T-helper 22 cell (primary cell): ENCODE measurements at places on chromosomes 2 and 18.

DNA sequence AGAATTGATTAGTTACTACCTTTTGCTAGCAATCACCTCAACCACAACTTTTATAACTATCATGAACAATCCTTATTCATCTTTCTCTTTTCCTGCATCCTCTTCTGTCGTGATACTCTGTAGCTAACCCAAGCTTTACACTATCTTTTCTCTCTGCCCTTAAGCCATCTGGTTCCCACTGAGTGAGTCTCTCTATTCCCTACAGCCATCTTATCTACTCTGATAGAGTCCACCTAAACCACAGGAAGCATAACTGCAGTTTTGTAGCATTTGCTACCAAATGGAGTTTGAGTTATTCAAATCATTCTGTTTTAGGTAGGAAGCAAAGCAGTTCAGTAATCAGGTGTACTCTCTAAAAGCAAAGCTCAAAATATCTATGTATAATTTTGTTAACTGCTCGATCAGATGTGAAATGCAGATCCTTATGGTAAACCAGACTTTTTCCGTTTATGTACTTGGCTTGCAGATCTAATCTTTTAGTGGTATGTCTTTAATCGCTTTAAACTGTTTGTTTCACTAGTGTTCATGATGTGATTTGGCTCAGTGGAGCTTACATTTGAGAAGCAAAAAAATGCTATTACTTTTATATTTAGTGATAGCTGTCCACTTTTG is 91.0 kb downstream of the CSRNP3 start:
- DNase-seq = no peak

GRCh38 chr2:109125593-109126500 is 3.2 kb upstream of the SH3RF3 start:
- no peak for DNase-seq

DNA sequence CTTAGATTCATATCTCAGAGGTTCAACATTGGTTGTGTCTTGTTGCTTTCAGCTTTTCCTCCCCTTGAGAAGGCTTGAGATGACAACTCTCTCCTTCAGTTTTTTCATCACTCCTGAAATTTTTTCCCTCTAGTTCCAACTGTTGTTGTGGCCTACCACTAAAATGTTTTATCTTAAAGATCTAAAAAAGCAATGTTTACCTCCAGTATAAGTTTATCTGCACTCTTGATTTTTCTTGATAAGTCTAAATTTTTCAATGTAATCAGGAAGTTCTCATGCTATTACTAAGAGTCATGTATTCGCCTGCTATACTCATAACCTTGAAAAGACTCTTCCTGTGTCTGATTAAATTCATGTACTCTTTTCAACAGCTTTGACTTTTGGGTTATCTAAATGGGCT is 366.3 kb upstream of the TFPI start:
- no peak for DNase-seq

- DNase-seq = peak; percentile 18
Measured at GRCh38 chr2:74146929-74147726, 584 bp downstream of the BOLA3 start.

- no peak for DNase-seq
Measured at GRCh38 chr2:8086357-8086756, 595.5 kb upstream of the ID2 start.

DNA sequence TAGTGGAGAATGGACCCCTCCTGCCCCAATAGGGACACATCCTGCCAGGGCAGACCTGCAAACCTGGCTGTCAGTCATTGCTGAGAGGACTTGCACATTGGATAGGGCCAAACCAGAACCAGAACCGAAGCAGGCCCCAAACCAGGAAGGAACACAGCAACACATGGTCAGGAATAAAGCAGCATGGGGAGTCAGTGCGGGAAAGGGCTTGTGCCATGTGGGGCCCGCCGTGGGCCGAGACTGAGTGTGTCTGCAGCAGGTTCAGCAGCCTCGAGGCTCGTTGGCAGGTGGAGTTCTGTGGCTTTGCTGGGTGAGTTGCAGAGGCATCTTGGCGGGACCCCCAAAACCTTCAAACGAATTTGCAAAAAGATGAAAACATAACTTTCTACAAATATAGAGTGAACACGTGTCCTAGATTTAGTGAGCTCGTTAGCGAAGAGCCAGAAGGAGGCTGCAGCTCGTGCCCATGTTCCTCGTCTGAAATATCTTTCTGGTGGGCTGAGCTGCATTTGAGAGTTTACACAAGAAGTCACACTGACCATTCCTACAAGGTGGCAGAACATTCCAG is 44.9 kb upstream of the LDLRAD4 start:
- DNase-seq = no peak

- DNase-seq = no peak
Measured at GRCh38 chr2:444937-445884, 157.3 kb upstream of the ALKAL2 start.

DNA sequence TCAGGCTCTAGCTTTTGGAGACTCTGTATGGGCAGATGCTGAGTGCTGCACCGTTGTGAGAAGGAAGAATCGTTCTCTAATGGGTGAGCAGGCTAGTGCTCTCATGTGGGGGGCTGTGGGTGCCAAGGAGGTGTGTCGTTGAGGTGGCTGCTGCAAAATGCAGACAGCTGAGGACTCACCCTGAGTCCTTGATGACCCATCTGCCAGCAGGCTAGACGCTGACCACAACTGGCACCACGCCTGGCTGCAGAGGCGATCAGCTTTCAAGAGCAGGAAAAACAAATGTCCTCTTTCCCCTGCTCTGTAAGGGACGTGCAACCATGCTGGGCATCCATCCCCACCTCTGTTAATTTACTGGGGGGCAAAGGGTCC is 48.2 kb downstream of the HAUS1 start:
- DNase-seq = no peak

GRCh38 chr2:69309351-69310110 is 77.5 kb downstream of the GFPT1 start:
- DNase-seq = no peak

DNA sequence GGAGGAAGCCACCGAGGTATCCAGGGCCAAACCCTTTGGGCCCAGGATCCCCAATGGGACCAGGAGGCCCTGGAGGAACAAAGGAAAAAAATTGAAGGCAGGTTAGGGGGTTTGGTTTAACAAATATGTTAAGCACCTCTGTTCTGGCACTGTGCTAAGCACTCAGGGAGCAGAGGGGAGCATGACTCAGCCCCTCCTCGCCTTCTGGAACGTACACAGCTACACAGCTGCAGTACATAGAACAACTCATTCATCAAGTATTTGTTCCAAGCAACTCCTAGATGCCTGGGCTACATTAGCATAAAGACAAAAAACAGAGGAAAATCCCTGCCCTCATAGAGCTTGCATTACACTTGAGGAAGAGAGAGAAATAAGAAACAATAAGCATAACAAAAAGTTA is 153.6 kb downstream of the COL4A4 start:
- DNase-seq = no peak

DNA sequence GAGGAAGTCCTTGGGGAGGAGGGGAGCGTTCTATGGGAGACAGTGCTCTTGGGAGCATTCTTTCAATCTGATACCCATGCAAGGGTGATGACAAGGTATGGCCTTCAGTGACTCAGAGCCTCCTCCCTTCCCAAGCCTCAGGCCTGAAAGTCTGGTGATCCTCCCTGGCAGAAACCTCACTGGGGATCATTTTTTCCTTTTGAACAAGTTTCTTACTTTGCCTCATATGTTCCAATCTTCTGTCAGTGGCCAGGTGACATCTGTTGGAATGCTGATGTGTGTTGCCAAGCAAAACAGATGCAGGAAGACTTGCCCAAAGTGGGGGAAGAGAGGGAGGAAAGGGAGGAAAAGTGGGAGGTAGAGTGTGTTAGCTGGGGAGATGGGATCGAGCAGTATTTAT is 224.8 kb downstream of the NEDD4L start:
- DNase-seq = no peak

GRCh38 chr18:47997338-47997780 is 66.9 kb upstream of the SMAD2 start:
- no peak for DNase-seq

GRCh38 chr2:56390644-56391043 is 206.9 kb downstream of the CCDC85A start:
- DNase-seq = no peak

- no peak for DNase-seq
Measured at GRCh38 chr2:173667415-173667814, 297.8 kb downstream of the SP3 start.

- DNase-seq = peak; percentile 57
Measured at GRCh38 chr18:76982841-76983583, 149.6 kb downstream of the MBP start.

DNA sequence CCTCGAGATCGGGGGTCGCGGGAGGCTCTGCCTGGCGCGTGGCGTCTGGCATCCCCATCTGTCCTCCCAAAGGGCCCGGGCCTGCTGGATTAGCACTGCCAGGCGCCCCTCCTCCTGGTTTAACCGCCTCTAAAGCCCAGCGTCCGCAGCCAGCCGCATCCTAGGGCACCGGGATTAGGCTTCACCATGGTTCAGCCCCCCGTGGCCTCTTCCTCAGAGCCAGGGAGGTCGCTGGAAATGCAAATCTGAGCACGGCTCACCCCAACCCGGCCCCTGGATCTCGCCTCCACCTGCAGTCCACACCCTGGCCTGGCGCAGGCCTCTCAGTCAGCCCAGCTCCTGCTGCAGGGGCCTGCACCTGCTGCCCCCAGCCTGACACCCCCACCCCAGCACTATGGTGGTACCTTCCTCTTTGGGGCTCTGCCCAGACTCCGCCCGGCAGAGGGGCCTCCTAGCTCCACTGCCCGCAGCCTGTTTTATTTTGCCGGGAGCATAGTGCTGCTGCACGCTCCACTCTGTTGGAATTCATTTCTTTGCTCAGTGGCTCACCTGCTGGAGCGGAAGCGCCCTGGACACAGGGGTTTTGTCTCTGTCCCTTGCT is 13.2 kb downstream of the PRELID3A start:
- DNase-seq = no peak

GRCh38 chr2:195534971-195535370 is 122.1 kb upstream of the SLC39A10 start:
- DNase-seq = no peak

- no peak for DNase-seq
Measured at GRCh38 chr18:8791171-8791651, 85.9 kb downstream of the MTCL1 start.

DNA sequence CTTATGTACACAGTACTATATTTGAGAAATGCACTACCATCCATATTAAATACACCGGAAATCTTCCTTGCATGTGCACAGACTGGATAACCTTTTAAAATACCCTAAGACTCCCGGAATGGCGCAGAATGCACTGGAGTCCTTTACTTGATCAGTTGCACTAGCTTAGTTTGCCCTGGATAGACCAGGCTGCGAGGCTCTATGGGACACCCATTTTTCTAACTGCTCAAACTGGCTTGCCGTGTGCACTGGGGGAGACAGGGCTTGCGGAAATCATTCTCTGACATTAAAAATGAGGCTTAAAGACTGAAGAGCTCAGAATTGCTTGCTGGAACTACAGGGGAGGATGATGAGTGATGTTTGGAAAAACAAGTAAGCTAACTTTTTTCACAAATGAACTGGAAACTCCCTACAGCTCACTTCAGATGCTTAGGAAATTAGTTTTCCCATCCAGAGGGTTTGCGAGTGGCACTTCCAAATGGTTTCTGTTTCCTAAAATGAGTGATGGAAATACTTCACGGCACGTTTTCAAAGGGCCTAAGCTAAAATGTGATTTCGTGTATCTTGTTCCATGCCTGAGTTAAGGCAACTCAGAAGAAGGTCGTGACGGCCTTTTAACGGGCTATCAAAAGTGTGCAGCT is 2.7 kb downstream of the NCK2 start:
- no peak for DNase-seq

GRCh38 chr2:197145471-197146056 is 165.0 kb downstream of the ANKRD44 start:
- peak; percentile 7 for DNase-seq

DNA sequence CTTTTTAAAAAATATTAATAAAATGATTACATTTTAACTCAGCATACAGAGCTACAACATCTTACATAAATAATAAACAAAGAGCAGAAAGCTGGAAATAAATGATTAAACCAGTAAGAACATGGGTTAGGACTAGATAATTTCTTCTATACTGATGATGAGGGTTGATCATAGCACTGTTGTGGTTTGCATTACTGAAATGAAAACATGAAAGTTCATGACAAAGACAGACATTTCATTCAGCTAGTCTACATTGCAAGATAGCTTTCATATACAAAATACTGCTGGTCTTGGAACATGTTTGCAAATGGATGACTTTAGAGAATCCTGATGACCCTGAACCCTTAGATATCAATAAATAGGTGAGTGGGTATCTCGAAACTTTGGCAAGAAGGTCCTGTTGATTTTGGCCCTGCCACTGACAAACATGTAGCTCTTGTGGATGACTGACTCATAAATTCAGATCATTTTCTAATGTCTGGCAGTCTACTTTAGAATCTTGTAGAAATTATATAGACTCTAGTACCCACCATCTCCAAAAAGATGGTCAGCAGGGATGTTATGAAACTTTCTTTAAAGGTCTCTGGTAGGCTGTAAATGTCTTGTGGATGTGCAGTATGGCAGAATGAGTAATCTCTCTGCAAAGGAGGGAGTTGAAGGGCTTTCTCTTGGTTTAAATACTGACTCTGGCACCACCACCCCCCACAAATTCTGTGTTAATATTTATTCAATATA is 15.5 kb upstream of the CDC42EP3 start:
- no peak for DNase-seq

GRCh38 chr2:173989884-173990215 is 24.7 kb upstream of the SP3 start:
- DNase-seq = no peak

DNA sequence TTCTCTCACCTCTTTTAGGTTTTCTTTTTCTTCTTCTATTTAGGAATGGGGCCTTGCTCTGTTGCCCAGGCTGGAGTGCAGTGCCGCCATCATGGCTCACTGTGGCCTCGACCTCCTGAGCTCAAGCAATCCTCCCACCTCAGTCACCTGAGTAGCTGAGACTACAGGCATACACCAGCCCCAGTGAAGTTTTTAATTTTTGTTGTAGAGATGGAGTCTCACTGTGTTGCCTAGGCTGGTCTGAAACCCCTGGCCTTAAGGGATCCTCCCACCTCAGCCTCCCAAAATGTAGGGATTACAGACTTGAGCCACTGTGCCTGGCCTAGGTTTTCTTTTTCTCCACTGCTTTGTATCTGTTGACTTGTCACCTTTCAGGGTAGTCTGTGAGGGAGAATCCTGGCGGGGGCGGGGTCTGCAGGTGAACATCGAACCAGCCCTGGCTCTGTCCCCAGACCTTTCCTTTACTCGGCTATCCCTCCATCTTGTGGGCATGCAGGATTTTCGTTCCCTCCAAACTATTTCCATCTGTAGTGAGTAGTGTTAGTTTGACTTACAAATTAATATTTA is 21.7 kb downstream of the NCK2 start:
- DNase-seq = no peak

GRCh38 chr18:39666541-39666940 is 2100.9 kb upstream of the CELF4 start:
- DNase-seq = no peak
